Posterior vena cava (tissue), 2 donors: ENCODE measurements at places on chromosomes 1 and 21. TPM values are rescaled to one million over a fixed set of nuclear protein-coding genes. Genes with fewer than 3 reads are reported as not detected.

DNA sequence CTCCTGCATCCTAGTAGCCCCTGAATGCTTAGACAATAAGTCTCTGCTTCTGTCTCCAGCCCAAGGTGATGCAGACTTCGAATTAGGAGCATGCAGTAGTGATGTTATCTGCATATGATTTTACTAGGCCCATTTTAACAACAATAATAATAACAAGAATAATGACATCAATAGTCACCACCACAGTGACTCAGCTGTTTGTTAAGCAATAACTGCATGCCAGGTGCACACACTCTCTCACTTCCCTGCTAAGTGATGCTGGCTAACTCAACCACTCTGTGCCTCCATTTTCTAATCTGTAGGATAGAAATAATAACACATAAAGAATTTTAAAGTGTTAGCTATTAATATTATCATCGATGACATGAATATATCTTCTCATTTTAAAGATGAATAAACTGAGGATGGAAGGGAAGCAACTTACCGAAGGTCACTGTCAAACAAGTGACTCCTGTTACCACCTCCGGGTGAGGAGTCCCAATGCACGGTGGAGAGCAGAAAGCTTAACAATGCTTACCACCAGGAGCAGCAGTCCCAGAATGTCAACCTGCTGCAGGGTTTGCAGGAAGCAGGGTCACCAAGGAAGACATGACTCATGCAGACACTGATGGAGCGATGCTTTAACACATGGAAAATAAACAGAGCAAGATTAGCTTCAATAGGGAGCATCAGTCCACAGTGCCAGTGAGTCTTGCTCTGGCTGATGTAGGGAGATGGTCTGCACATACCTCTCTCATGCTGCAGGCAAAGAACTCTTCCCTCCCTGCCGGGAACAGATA, 290.2 kb downstream of the SPATA17 start:
- no peak for DNase-seq

OR2G3 gene
- not detected for total RNA-seq

GRCh38 chr1:63128556-63128955, 193.8 kb upstream of the FOXD3 start:
- no peak for DNase-seq

CRP gene
- 0.33 TPM for total RNA-seq

- no peak for DNase-seq
These were observed 102.6 kb upstream of the UBE2U start for GRCh38 chr1:64100791-64101190.

GRCh38 chr21:15564907-15565306, 164.9 kb upstream of the USP25 start:
- no peak for DNase-seq

ZBED6 gene
- total RNA-seq, result 27.0 TPM

NEXN gene
- 202 TPM for total RNA-seq

- no peak for DNase-seq
These were observed 12.8 kb upstream of the FUBP1 start for GRCh38 chr1:77991638-77992037.

DNA sequence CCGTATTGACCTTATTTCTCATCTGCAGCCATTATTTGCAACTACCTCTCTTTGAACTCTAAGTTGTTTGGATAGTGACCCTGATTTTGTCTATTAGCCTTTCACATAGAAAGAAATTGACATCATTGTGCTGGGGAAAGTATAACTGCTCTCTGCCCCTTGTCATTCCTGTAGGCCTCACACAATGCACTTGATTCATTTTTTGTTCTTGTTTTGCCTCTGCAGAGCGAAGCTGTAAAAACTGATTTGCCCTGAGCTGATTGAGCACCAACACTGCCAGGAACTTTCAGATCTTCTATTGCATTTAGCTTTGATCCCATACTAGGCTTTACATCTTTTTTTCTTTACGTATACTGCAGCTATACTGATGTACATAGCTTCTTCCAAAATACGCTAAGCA, 167.2 kb upstream of the PTBP2 start:
- no peak for DNase-seq

MMEL1 gene
- 1.8 TPM for total RNA-seq

NAXE gene
- total RNA-seq, result 82.1 TPM
